ENCODE measurements at places on chromosomes 2 and 18. TPM values are rescaled to one million over a fixed set of nuclear protein-coding genes. Genes with fewer than 3 reads are reported as not detected.

GRCh38 chr2:118856978-118857676 lies 9.7 kb upstream of the EN1 start:
- H3K36me3 ChIP-seq, result no peaks in the 10 kb centered on the region
- H3K27ac ChIP-seq, result no peak overlapping the region

GRCh38 chr2:170185319-170185718 lies 7.4 kb downstream of the MYO3B start:
- DNase-seq, result no peak
- H3K4me1 ChIP-seq, result no peaks in the 10 kb centered on the region
- H3K27ac ChIP-seq, result no peak overlapping the region
- no peaks in the 10 kb centered on the region for H3K36me3 ChIP-seq
- no peaks in the 10 kb centered on the region for H3K27me3 ChIP-seq

DNA sequence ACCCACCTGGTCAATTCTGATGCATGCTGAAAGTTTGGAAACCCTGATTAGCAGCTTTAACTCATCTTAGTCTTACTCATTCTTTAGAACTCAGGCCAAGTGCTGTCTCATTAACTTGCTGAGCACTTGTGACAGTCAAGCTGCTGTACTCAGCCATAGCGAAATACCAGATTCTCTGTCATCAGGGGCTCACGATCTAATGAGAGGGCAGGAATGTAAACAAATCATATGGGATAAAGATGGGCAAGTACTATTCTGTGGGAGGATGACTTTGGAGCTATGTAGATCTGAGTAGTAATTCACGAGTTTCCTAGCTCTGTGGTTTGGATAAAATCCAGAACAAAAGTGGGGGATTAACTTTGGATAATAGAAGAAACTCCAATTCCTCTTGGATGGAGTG lies 376.6 kb downstream of the HRH4 start:
- H3K4me3 ChIP-seq, result no peak overlapping the region
- no peaks in the 10 kb centered on the region for H3K27me3 ChIP-seq
- H3K4me1 ChIP-seq, result no peaks in the 10 kb centered on the region
- no peak overlapping the region for H3K27ac ChIP-seq

- H3K4me3 ChIP-seq, result no peak overlapping the region
- no peak for DNase-seq
- H3K27me3 ChIP-seq, result no peaks in the 10 kb centered on the region
- H3K27ac ChIP-seq, result no peak overlapping the region
Measured at GRCh38 chr2:135011633-135012032, 35.6 kb downstream of the MAP3K19 start.

GRCh38 chr18:63363951-63364350 lies 3.1 kb downstream of the KDSR start:
- H3K36me3 ChIP-seq, result no peaks in the 10 kb centered on the region
- no peaks in the 10 kb centered on the region for H3K27me3 ChIP-seq
- no peak overlapping the region for H3K4me3 ChIP-seq
- H3K27ac ChIP-seq, result no peak overlapping the region
- no peak for DNase-seq
- peaks cover 2% of the 10 kb centered on the region for H3K4me1 ChIP-seq

DNA sequence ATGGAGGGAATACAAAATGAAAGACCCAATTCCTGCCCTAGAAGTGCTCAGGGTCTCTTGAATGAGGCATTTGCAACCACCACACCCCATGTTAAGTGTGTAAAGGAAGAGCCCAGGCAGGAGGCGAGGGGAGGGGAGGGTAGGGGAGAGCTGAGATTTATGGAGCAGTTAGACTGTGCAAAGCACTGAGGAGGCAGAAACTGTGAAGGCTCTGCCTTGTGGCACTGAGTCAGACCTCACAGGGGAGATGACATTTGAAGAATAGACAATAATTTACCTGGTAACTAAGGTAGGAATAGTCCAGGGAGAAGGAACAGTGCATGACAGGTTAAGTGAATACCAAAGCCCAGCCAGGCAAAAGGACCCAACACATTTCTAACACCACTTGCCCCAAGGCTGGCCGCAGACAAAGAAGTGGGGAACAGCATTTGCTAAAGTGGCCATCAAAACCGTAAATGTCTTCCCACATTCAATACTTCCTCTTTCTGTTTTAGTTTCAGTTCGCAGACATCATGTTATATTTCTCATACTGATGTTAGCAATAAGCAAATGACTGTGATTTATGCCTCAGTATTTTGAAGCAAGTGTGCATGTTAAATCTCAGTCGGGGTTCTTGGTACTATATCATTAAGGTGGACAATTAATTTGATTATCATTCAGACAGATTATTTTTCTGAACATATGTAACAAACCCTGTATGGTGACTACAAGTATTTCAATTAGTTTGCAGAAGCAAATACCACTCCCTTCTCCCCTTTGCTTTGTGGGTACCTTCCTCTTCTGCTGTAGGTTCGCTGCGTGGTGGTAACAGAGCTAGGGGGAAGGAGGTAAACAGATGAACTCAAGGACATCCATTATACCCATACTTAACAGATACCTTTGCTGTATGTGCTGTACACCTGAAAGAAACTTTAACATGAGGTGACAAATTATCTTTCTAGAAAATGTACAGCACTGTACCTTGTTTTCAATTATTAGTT lies 27.5 kb downstream of the CDH20 start:
- DNase-seq, result no peak

Gene CCDC121
- 8.8 TPM for total RNA-seq

Gene GPR155
- total RNA-seq, result 5.4 TPM

Gene SULT1C4
- total RNA-seq, result 24.0 TPM
